ENCODE measurements at places on chromosomes 11 and 22.

DNA sequence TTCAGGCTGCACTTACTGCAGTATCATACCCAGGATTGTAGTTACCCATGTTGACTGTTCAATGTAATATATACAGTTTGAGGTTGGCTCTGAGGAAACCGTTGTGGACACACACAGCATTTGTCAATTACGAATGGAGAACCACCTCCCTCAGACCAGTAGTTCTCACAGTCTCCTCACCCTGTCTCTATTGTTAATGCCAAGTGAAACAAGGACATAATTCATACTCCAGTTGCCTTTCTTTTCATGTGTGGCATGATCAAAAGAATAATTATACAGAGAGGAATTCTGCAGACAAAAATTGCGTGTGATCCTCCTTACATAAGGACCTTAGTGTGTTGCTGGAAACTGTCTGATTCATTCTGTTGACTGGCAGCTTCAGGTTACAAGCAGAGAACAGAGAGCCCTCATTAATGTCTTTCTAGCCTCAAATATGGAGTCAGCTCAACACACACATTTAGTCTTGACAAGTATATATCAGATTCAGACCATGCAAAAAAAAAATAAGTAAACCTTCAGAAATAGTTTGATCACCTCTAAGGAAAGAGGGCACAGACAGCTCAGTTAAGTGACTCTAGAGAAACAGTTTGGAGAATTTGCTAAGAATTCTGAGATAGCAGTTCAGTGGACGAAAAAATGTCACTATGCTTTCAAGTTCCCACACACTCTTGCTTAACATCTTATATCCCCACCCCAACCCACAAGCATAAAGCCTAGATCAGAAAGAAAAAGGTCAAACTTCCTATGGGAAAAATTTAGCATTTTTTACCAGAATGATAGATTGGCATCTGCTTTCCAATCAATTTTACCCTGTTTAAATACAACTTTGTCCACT lies 96.1 kb downstream of the MAML2 start:
- no peak for DNase-seq

- no peak for DNase-seq
These were observed 26.6 kb downstream of the RASSF10 start for GRCh38 chr11:13035711-13036110.

- DNase-seq = no peak
These were observed 131.9 kb downstream of the ADAMTS15 start for GRCh38 chr11:130580372-130580771.

DNA sequence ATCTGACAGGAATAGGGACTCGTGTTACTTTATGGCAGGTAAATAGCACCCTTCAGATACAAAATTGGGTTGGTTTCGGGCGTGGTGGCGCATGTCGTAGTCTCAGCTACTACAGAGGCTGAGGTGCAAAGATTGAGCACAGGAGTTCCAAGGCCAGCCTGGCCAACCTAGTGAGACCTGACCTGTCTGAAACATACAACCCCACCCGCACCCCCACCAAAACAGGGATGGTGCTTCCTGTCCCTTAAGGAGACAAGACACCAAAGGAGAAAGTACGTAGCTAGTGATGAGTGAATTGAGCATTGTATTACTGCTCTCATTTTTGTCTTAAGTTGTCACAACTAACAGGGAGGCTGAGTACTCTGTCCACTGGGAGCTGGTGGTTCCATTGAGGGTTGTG lies 14.1 kb downstream of the RBM4 start:
- no peak for DNase-seq

GRCh38 chr11:17211286-17211685 lies 3.5 kb upstream of the PIK3C2A start:
- no peak for DNase-seq

DNA sequence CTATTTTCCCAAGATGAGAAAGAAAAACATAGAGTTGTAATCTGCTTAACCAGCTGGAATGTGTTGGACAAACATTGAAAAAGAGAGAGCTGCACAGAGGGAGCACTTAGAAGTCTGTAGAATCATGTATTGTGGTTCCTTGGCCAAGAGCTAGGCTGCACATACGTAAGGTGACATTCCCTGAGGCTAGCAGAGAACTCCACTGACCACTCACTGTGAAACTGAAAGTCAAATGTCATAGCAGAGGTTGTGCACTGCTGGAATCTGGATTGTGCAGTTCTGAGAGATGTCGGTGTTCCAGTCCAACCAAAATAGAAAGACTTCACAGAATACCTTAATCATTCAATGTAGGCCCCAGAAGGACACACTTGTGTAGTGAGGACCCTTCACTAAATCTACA lies 772.8 kb upstream of the RAG2 start:
- no peak for DNase-seq

DNA sequence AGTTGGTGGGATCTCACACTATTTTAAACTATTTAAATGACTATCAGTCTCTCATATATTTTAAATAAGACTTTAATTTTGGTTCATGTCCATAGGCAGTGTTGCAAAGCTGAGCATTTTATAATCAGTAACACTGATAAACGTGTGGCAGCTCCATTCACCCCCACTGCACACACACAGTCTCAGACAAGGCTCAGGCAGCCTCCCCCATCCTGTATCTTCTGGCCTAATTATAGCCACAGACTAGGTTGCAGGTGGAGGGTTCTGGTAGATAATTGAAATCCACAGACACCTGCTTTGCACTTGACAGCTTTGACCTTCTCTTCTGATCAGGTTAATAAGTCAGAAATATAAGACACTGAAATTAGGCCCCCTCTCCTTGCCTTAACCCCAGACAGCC lies 118.5 kb upstream of the LDLRAD3 start:
- no peak for DNase-seq

DNA sequence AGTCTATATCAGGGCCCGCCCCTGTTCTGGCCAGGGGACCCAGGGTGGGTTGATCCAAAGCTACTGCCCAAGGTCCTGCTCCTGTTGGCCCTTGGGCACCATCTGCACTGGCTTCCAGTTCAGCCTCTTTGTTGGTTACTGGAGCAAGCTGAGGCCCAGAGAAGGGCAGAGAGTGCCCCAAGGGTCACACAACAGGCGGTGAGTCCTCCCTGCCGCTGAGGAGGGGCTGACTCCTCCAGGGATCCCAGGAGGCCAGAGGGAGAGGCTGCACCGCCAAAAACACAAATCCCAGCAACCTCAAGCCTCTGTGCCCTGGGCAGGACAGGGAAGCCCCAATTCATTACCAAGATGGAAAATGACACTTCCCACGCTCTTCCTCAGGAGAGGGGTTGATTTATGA lies 61.3 kb downstream of the MACROD1 start:
- no peak for DNase-seq

DNA sequence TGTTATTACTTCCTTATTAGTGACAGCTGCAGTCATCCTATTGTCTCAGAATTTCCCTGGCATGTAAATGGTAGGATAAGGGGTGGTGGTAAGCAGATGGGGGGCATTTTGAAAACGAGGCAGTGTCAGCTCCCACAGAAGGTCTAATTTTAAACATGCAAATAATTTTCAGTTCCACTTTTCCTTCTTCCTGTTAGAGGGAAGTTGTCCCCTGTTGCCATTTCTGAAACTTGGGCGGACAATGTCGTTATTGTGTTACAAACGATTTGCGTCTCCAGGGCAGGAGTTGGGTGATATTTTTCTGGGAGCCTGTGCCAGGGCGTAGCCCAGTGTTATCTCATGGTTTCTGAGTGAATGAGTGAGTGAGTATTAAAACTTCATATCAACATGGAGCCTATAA lies 7.4 kb downstream of the PTPRJ start:
- DNase-seq = no peak

DNA sequence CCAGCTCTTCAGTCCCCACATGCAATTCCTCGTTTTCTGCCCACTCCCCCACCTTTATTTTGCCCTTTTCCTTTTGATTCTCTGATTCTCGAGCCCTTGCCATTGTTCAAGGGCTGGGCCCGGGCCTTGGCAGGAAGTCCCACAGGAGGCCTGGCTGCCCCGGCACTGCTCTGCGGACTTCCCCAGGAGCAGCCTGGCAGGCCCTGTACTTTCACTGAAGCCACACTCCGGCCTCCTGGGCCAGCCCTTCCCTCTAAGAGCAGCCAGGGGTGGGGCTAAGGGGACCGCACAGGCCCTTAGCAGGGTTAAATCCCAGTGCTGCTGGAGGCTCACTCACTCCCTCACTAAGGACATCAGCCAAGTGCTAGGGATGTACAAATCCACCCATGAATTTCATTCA lies 4.1 kb downstream of the LRRC32 start:
- no peak for DNase-seq

GRCh38 chr11:107307991-107308390 lies 149.6 kb downstream of the CWF19L2 start:
- no peak for DNase-seq

DNA sequence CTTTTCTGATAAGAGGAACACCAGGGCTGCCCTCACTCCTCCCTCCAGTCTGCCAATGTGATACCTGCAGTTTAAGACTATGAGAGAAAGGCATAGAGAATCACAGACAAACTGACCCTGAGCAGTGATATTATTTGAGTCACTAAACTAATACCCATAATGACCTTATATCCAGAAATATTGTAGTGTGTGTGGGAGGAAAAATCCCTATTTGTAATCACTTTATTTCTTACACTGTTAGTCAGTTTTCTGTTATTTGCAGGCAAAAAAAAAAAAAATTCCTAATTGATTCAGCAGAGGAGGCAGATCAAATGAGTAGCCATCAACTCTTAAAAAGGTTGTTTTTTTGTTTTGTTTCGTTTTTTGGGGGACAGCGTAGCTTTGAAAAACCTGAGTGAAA lies 82.5 kb downstream of the MAML2 start:
- DNase-seq = no peak

DNA sequence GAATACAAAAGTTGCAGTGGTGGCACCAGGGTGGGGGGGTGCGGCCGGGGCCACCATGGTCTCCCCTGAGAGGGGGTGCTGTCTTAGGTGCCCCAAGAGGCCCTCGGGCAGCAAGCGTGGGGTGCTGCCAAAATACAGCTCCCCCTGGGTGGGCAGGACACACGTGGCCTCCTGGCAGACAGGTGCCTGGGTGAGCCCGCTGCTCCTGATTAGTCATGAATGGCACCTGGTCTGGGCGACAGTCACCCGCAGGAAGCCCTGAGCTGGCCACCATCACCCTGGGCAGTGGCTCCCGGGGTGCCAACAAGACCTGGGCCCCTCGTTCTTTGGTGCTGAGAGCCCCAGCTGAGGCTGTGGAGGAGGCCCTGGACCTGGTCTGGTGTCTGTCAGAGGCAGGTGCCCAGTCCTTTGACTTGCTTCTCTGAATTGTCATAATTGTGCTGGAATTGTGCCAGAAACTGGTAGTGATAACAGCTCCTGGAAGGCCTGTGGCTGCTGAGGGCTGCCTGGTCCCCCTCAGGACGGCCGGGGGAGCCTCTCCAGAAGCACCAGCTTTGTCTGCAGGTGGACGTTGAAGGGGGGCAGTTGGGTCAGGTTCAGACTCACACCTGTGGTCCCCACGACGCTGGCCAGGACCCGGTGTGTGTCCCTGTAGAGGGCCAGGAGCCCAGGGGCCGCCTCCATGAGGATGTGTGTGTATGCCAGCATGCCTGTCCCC lies 14.8 kb downstream of the ALG12 start:
- no peak for DNase-seq

- no peak for DNase-seq
These were observed 43.3 kb downstream of the USP35 start for GRCh38 chr11:78231962-78232501.

Data from CD4-positive, alpha-beta T cell treated with Interleukin-4 for 4 hours (primary cell).